Hematopoietic multipotent progenitor cell treated with erythropoietin and hydrocortisone succinate and interleukin-3 and kit ligand, for 8 days (in vitro differentiated cells): ENCODE measurements at places on chromosomes 2 and 18.

- DNase-seq = no peak
These were observed 53.2 kb downstream of the FAM168B start for GRCh38 chr2:131039908-131040660.

DNA sequence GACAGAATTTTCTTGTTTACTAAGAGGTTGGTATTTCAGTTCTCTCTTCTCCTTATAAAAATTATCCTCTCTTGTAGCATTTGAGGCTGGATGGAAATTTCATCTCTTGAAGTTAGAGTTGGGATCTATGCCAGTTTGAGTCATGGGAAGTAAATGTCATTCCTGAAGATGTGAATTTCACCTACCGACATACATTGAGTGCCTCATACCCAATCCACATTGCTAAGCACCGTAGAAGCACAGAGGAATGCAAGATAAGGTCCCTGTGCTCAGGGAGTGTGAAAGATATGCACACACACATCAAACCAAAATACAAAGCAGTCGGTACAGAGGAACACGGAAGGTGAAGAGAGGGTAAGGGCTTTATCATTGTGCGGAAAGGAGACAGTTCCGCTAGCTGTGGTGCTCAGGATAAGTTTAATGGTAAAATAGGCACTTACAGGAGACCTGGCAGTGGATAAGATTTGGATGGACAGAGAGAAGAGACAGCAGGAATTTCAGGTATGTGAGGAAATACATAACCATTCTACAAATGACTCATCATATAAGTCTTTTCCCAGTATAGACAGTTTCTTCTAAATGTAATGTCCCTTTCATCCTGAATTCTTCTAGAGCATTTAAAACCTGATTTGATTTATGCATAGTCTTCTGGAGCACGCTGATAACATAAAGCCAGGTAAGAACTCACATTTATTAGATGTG is 205.3 kb upstream of the ST6GAL2 start:
- no peak for DNase-seq

- no peak for DNase-seq
These were observed 493 bp downstream of the UCN start for GRCh38 chr2:27307545-27308358.

GRCh38 chr2:99862566-99862965 is 279.8 kb downstream of the AFF3 start:
- DNase-seq = no peak

DNA sequence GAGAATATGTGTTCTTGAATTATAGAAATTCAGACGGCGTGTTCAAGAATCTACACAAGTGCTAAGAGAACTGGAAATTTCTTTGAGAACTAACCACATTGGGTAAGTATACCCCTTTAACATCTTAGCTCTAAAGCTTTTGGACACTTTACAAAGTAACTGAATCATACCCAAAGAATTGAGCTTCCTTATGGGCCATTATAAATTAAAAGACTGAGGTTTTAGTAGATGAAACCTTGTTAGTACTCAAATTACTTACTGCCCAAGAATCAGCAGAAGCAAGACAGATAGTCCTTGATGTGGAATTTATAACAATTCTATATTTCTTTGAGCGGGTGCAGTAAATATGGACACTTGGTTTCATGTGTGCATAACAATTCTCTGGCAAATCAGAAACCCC is 168.3 kb downstream of the PRPF40A start:
- DNase-seq = no peak

DNA sequence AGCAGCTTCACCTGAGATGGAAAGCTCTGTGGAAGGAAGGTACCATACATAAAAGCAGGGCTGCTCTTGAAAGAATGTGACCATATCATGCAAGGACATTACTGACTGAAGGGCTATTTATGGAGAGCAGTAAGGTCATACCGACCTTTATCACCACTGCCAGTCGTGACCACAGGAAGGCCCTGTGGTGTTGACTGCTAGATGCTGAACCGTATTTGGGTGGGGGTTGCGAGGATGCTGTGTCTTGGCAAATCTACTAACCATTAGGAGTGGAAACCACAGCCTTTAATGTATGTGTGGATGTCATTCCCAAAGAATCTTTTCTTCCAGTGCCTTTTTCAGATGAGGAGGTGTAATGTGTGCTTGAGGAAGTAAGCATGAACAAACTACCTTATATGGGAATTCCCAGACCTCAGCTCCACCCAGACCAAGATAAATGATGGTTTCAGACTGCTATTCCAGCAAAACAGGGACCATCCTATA is 60.8 kb downstream of the LIMS1 start:
- DNase-seq = peak; percentile 92

DNA sequence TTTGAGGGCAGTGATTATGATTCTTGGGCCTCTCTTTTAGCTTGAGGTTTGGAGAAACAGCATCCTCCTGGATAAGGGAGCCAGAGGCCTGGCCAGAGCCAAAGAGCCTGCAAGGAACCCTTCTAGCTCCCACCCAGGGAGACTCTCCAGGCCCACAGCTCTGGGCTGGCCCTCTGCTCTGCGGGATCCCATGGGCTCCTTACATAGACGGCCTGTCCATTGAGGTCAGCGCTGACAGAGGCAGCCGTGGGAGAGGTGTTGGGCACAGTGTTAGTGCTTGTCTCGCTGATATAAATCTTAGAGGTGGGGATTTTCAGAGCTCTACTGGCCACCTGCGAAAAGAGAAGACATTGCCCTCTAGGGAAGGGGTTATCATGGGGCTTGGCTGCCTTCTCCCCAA is 67.2 kb downstream of the XDH start:
- no peak for DNase-seq

DNA sequence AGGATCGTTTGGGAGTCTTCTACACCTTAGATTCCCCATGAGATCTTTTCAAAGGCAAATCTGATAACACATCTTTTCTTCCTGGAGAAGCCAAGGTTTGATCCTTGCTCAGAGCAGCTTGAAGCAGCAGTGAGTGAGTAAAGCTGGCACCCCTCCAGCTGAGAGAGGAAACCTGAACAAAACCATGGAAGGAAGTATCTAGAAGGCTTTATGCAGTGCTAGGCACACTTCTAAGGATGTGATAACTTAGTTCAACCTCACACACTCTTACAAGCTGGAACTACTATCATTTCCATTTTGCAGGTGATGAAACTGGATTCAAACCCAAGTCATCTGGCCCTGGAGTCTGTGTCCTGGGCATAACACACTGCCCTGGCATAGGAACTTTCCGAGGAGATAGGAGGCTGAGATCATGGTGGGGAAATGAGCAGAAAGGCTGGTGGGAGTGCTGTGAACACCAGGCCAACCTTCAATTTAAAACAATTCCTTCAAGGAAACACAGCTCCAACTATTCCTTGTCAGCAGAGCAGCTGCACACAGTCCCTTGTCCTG is 71.2 kb downstream of the CTAGE1 start:
- DNase-seq = no peak

DNA sequence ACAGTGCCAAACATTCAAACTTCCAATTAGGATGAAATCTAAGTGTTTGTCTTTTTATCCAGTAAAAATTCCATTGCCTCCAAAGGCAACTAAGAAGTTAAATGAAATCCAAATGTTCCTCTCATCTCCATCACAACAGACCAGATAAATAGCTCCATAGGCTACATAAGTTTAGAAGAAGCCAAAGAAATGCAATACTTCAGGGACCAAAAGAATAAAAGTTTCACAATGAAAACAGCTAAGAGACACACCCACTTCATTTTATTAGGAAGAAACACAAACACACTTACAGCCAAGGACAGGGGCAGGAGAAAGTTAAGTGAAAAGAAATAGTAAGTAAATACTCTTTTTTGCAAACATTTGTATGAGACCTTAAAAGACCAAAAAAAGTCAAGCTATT is 88.5 kb upstream of the CCDC150 start:
- no peak for DNase-seq

DNA sequence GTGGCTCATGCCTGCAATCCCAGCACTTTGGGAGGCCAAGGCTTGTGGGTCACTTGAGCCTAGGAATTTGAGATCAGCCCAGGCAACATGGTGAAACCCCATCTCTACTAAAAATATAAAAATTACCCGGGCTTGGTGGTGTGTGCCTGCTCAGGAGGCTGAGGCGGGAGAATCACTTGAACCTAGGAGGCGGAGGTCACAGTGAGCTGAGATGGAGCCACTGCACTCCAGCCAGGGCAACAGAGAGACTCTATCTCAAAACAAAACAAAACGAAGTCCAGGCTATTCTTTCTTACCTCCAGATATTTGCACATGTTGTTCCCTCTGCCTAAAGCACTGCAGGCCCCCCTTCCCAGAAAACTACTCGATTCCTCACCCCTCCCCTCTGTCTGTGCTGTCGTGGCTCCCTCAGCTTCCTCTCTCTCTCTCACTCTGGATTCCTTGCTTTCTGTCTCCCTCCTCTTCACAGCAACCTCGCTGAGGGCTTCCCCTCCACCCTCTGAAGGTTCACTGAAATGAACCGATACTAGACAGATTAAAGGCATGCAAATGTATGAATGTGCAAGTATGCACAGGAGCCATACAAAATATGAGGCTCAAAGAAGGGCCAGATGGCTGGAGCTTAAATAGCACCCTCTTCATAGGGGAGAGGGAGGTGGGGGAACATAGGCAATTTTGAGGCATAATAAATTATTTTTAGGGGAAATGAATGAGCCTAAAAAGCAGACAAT is 18.5 kb downstream of the TMEM177 start:
- no peak for DNase-seq

DNA sequence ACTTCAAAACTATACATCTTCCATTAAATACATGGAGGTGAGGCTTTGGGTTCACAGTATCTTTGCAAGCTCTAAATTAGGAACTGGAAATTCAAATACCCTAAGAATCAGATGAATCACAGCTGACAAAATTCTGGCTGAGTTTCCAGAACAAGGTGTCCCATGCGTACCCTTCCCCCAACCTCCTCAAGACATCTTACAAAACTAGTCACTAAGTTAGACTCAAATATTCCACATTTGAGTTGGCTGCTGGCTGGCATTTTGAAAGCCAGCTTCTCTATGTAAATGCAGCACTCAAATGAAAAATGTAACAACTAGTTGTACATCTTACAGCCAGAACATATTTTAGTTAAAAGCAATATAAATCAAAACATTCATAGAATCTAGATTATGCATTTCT is 131.0 kb upstream of the ARL5A start:
- DNase-seq = no peak

DNA sequence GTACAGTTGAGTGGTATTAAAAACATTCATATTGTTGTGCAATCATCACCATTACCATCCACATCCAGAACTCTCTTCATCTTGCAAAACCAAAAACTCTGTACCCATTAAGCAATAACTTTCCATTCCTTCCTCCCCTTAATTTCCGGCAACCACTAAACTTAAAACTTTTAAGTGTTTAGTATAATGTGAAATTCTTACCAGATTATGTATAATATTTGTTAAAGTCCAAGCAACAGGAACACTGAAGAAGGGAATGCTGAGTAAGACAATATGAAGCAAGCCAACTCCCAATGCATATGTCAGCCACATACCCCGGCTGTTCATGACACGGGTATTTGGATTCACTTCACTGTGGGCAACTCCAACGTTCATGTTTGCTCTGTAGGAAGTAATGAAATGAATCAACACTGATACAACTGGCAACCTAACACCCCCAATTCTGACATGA is 1.9 kb downstream of the ORMDL1 start:
- DNase-seq = peak; percentile 29

DNA sequence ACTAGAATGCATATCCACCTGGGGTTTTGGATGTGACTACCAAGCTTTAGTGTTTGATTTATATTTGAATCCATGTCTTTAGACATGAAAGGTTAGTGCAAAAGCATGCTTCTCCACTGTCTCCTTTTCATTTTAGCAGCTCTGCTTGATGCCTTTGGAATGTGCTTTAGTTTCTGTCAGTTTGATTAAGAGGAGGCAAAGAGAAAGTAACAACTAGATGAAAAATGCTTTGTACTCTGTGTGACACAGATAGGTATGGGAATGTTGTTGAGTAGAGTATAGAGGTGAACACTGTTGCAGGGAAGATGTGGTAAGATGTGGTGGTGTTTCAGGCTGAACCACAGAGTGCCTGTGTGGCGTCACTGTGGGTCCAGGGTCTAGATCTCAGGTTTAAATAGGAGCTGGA is 19.8 kb downstream of the PIK3C3 start:
- no peak for DNase-seq

DNA sequence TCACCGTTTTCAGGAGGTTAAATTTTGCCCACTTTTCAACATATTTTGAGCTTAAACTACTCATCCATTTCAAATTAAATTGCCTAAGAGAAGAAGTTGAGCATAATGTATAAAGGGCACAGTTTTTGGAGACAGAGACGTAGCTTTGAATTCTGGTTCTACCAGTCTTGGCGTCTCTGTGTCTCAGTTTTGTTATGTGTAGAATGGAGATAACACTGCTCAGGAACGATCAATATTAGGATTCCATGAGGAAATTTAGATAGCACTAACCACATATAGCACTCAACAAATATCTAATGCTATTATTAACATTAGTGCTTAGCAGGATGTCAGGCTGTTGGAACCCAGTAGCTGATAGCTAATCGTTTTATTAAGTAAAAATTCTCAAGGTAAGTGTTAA is 40.4 kb upstream of the GATA6 start:
- DNase-seq = no peak

- DNase-seq = no peak
These were observed 121.3 kb upstream of the CD226 start for GRCh38 chr18:70068981-70069380.

- no peak for DNase-seq
These were observed 83.9 kb upstream of the PKDCC start for GRCh38 chr2:41963661-41964525.

- DNase-seq = no peak
These were observed 145.1 kb upstream of the CELF4 start for GRCh38 chr18:37710726-37711125.

GRCh38 chr2:9799011-9799596 is 44.2 kb upstream of the TAF1B start:
- DNase-seq = peak; percentile 10

GRCh38 chr2:206433190-206433589 is 10.1 kb upstream of the ADAM23 start:
- DNase-seq = no peak

- DNase-seq = no peak
These were observed 141.7 kb downstream of the RBMS1 start for GRCh38 chr2:160351956-160352355.
